ENCODE measurements at places on chromosomes 12 and 14.
A peak's percentile ranks its signal among the peaks of the same experiment; 100 is the strongest.

DNA sequence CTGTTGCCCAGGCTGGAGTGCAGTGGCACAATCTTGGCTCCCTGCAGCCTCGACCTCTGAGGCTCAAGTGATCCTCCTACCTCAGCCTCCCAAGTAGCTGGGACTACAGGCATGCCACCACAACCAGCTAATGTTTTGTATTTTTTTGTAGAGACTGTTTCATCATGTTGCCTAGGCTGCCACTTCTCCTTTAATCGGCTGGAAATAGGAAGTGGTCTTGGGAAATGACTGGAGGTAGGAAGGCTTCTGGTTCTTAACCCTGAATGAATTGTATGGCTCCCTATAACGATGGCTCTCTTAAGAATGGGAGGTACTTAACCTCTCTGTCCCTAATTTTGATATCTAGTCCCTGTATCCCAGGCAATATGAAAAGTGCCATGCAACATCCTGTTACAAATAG lies 113.9 kb upstream of the USP15 start:
- DNase-seq = no peak

- no peak for DNase-seq
Measured at GRCh38 chr14:104353921-104354701, 215.7 kb downstream of the KIF26A start.

DNA sequence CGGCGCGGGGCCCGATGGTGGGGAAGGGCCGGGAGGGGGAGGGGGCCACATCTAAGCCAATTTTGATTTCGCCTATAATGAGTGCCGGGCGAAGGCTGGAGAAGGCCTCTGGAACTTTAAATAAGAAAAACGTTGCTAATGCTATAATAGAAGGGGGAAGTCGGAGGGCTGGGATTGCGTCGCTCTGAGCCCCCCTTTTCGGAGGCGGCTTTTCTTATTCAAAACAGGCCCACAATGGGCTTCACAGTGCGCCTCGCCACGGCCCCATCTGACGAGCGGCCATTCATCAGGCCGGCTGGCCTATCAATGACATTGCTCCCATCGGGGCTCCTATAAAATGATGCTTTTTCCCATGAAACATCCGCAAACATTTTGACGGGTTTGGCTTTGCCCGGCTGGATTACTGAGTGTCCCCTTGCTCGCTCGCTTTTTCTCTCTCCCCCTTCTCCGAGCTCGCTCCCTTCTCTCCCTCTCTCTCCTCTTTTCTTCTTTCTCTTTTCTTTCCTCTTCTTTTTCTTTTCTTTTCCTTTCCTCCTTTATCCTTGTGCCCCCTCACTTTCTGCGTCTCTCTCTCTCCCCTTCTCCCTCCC lies at the start of gene RFX4:
Gene RFX4, plus strand, starts transcription at position 364 of the 590 bp plus-strand sequence. CDS start 317 bp downstream, outside the sequence.
- DNase-seq = no peak

- DNase-seq = peak; percentile 29
Measured at GRCh38 chr12:52879394-52880351, 25.2 kb downstream of the KRT8 start.

DNA sequence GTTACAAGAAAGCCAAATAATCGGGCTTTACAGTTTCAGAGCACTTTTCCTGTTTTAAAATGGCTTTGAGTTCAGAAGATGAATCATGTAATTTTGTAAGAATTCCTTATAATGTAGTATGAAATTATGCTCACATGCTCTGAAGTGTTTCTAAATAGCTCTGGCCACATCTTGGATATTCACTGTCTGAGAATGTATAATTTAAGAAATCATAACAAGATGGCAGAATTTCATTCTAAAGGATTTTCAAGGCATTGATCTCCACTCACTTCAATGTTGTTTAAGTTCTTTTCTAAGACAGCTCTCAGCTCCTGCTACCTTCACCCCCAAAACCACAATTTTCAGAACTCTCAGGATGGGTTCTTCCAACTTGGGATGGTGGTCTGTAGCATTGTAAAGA lies 180.1 kb downstream of the DACT1 start:
- no peak for DNase-seq

- peak; percentile 8 for DNase-seq
Measured at GRCh38 chr14:89851106-89851505, 103.4 kb downstream of the EFCAB11 start.

Data from NCI-H1436 treated with DMSO at 0.1 percent for 48 hours (cell line).